Muscle of arm (tissue), 14 donors: ENCODE measurements at places on chromosomes 13 and 19.

GRCh38 chr19:56603829-56604228 is 8.7 kb downstream of the ZNF71 start:
- DNase-seq: no peak

DNA sequence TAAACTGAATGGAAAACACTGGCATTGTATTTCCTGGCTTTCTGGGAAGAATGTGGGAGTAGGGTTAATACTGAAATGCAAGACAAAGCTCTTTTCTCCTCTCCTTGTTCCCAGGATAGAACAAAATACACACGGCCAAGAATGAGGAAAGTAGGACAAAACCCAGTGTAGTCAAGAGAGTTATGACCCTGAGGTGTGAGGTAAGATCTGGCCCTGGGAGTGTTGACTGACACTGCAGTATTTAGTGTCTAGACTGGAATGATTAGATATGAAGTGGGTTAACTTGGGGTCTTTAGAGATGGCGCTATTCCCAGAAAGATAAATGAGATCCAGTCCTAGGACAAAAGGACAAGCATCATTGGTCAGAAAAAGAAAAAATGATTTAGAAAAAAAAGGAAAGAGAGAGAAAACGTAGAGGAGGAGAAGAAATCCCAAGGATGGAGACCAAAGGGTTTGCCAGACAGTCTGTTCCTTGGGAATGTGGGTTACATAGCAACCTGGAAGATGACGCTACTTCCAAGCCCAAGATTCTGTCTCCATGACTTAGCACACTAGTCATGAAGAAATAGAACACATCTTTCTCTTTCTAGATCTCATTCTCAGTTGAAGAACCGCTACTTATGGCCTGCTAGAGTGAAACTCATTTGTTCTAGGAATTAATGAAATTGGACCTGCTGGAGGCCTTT is 543.6 kb upstream of the GPC6 start:
- DNase-seq: peak; percentile 28

DNA sequence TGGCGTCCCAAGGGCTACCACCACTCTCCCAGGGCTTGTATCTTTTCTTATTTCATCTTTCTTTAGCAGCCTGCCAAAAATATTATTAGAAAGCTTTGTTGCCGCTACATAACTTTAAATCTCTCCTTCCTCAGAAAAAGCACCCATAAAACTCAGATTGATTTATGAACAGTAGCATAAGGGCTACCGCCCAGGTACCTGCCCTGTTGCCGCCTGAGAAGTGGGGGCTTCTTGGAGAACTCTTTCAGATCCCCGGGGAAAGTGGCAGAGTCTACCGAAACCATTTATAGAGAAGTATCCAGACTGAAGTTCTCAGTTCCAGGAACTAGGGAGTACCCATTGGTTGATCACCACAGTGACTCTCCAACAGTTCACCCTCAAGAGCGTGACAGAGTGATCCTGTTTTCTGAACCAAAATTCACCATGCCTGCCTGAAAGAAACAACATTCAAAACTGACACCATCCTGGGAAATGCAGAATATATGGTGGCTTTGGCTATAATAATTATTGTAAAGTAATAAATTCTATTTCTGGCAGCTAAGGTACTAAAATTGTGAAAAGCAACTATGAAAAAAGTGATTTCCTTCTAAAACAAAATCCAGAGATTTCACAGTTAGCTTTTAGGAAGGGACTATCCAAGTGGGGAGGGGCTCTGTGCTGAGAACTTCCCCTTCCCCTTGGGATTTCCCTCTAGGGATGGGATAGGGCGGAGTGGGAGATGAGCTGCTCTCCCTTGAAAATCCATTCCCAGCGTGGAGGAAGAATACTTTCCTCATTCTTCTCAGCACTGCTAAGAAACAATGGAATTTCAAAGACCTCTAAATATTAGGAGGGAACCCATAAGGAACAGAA is 877 bp upstream of the N4BP2L1 start:
- DNase-seq: peak; percentile 7

- peak; percentile 4 for DNase-seq
Observed at GRCh38 chr19:14614099-14614412, 31.2 kb downstream of the CLEC17A start.

- no peak for DNase-seq
Observed at GRCh38 chr19:43439032-43439708, 24.5 kb downstream of the TEX101 start.
